Left lung (tissue), 14 donors: ENCODE measurements at places on chromosomes 13 and 19. TPM values are rescaled to one million over a fixed set of nuclear protein-coding genes. Genes with fewer than 3 reads are reported as not detected.

Gene RGL3
- polyA plus RNA-seq: 57.3 TPM

Gene CGB3
- polyA plus RNA-seq: not detected

Gene PDE4A
- 7.5 TPM for polyA plus RNA-seq

Gene RFC3
- polyA plus RNA-seq: 27.3 TPM

Gene SHANK1
- polyA plus RNA-seq: 7.5 TPM

Gene ATCAY
- 0.17 TPM for polyA plus RNA-seq

Gene PROZ
- 0.55 TPM for polyA plus RNA-seq

Gene TSSK6
- 1.2 TPM for polyA plus RNA-seq

DNA sequence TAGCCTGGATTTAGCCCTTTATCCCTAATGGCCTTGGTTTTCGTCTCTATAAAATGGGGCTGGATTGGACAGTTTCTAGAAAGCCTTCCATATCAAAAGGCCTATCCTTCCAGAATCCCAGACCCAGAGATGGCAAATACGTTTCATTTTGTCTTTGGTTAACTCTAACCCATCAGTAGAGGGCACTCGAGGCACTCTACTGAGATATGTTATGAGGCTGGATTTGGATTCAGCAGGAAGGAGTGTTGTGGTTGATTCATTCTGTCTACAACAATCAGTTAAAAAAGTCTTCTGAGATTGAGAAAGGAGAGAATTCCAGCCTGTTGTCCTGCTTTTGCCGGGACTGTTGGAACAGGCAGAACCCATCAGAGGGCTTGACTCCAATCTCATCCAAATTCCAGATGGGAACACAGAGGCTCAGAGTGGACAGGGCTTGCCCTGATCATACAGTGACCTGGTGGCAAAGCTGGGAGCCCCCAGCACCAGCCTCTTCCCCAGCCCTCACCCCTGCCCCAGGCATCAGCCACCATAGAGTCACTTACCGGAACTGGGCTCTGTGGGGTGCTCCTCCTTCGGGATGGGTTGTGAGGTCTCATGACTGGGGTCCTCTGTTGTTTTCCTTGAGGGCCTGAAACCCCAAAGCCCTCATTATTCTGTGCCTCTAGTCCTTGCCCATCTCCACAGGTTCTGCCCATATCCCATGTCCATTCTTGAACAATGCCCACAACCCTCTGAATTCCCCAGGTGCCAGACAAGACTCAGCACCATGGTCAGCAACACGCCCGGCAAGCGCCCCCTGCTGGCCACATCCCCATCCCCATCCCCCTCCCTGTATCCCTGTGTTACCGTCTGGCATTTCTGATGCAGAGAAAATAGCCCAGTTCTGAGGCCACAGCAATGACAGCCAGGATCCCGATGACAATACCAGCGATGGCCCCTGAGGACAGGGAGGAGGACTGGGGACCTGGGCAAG lies 12.3 kb upstream of the ZNF180 start:
- no peak for DNase-seq
- H3K27ac ChIP-seq: no peak overlapping the region
- no peaks in the 10 kb centered on the region for H3K4me1 ChIP-seq
- peaks cover 26% of the 10 kb centered on the region for H3K27me3 ChIP-seq
- H3K4me3 ChIP-seq: no peak overlapping the region

DNA sequence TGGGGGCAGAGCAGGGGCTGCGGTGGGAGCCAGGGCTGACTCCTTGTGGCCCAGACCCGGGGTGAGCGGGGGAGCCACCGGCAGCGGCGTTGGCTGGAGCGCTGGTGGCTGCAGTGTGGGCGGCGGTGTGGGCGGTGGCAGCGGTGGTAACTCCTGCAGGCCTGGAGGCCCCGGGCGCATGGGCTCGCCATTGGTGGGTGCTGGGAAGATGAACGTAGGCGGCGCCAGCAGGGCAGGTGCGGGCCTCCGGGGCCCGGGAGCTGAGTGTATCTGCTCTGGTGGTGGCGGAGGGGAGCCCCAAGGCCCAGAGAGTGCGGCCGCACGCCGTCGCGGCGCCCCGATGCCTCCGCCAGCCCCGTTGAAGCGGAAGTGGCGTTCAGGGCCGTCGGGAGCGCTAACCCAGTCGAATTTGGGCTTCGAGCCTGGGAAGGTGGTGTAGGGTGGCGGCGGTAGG lies 2.0 kb downstream of the GGN start:
- DNase-seq: no peak
- no peaks in the 10 kb centered on the region for H3K27me3 ChIP-seq
- no peak overlapping the region for H3K27ac ChIP-seq
- no peaks in the 10 kb centered on the region for H3K36me3 ChIP-seq
- H3K4me3 ChIP-seq: no peak overlapping the region

DNA sequence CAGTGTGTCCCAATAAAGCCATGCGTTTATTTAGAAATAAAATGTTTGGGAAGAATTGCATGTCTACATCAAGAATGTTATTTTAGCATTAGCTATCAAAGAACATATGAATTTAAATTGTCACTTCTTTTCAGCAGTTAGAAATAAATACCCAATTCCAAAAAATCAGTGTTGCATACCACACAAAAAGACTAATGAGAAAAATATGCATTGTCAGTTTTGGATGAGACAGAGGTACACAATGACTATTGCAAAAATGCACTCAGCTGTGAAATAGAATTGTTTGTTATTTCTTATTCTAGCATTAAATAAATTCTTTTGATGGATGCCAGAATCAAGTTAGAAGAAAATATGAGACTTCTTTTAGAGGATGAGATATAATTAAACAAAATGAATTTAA lies 833.9 kb downstream of the SLITRK1 start:
- no peaks in the 10 kb centered on the region for H3K36me3 ChIP-seq
- no peak overlapping the region for H3K4me3 ChIP-seq
- DNase-seq: no peak
- H3K27me3 ChIP-seq: no peaks in the 10 kb centered on the region
- no peak overlapping the region for H3K27ac ChIP-seq
- H3K4me1 ChIP-seq: no peaks in the 10 kb centered on the region

- no peaks in the 10 kb centered on the region for H3K36me3 ChIP-seq
- no peak for DNase-seq
- H3K27ac ChIP-seq: no peak overlapping the region
- peaks cover 8% of the 10 kb centered on the region for H3K4me1 ChIP-seq
- no peaks in the 10 kb centered on the region for H3K27me3 ChIP-seq
These were observed 49.5 kb downstream of the CRYL1 start for GRCh38 chr13:20475927-20476691.

DNA sequence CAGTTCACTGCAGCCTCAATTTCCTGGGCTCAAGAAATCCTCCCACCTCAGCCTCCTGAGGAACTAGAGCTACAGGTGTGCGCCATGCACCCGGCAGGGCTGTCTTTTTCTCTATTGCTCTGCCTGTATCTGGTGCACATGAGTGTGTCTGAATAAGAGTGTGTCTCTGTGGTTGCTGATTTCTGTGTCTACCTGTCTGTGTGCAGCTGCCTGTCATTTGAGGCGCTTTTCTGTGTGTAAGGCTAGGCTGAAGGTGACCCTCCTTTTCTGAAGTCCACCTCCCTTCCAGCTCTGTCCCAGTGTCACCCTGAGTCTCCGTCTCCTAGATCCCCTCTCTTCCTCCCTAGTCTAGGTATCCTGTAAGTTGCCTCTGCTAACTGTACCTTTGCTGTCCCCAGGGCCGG lies 1.5 kb upstream of the PRR12 start:
- peaks cover 7% of the 10 kb centered on the region for H3K36me3 ChIP-seq
- peaks cover 23% of the 10 kb centered on the region for H3K4me1 ChIP-seq
- H3K4me3 ChIP-seq: peak overlapping the region; percentile 87
- DNase-seq: no peak
- no peaks in the 10 kb centered on the region for H3K27me3 ChIP-seq

- no peak for DNase-seq
- H3K27ac ChIP-seq: no peak overlapping the region
- no peak overlapping the region for H3K4me3 ChIP-seq
- H3K27me3 ChIP-seq: peaks cover 74% of the 10 kb centered on the region
- H3K36me3 ChIP-seq: no peaks in the 10 kb centered on the region
These were observed 2.8 kb upstream of the CEACAM5 start for GRCh38 chr19:41705393-41706174.

DNA sequence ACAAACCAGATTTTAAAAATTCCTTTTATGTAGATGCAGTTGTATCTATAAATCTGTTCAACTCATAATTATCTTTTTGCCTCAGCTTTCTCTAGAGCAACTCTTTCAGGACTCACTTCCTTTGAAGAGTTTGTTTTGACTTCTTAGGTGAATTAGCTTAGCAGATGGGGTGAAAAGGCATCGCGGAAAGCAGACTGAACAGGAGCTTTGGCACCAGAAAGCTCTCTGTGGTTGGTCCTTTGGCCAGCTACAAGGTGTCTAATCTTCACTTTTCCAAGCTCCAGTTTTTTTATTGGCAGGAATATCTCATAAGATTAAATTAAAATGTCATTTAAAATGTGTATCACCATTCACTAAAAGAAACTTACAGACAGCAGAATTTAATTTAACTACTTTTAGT lies 60.6 kb upstream of the KLF12 start:
- H3K27ac ChIP-seq: no peak overlapping the region
- no peak overlapping the region for H3K4me3 ChIP-seq
- H3K4me1 ChIP-seq: no peaks in the 10 kb centered on the region
- DNase-seq: no peak
- no peaks in the 10 kb centered on the region for H3K36me3 ChIP-seq
- H3K27me3 ChIP-seq: no peaks in the 10 kb centered on the region

- peak overlapping the region; percentile 53 for H3K4me3 ChIP-seq
- DNase-seq: no peak
- peaks cover 15% of the 10 kb centered on the region for H3K4me1 ChIP-seq
- H3K27ac ChIP-seq: peak overlapping the region; percentile 91
- peaks cover 32% of the 10 kb centered on the region for H3K36me3 ChIP-seq
These were observed 587 bp upstream of the ZNF383 start for GRCh38 chr19:37217480-37217774.

GRCh38 chr13:36302289-36302688 lies 4.7 kb upstream of the CCDC169 start:
- no peaks in the 10 kb centered on the region for H3K4me1 ChIP-seq
- no peak overlapping the region for H3K4me3 ChIP-seq
- H3K36me3 ChIP-seq: peaks cover 20% of the 10 kb centered on the region

- peaks cover 38% of the 10 kb centered on the region for H3K27me3 ChIP-seq
- no peak overlapping the region for H3K4me3 ChIP-seq
- H3K36me3 ChIP-seq: no peaks in the 10 kb centered on the region
- no peak for DNase-seq
- no peak overlapping the region for H3K27ac ChIP-seq
These were observed 4.1 kb downstream of the ATP8A2 start for GRCh38 chr13:25375727-25376358.

GRCh38 chr13:50026788-50027473 lies 11.7 kb downstream of the KCNRG start:
- DNase-seq: no peak
- H3K27ac ChIP-seq: no peak overlapping the region
- no peak overlapping the region for H3K4me3 ChIP-seq
- no peaks in the 10 kb centered on the region for H3K36me3 ChIP-seq

DNA sequence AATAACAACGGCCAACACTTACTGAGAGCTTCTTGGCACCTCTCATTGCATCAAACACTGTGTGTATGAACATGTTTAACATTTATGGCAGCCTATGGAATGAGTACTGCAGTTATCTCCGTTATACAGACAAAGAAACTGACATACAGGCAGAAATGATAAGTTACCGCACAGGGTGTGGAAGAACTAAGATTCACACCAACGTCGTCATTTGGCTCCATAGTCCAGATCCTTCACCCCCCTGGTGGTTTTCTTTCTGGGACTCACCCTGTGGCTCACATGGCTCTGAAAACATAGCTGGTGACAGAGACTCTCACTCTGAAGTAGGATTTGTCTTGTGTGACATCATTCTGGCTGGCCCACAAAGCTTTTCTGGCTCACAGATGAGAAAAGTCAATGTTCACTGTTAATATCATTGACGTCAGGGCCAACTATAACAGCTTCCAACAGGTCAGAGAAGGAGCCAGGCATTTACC lies 230.1 kb downstream of the DLEU7 start:
- no peak overlapping the region for H3K4me3 ChIP-seq
- H3K27me3 ChIP-seq: no peaks in the 10 kb centered on the region
- no peak overlapping the region for H3K27ac ChIP-seq
- H3K4me1 ChIP-seq: no peaks in the 10 kb centered on the region

DNA sequence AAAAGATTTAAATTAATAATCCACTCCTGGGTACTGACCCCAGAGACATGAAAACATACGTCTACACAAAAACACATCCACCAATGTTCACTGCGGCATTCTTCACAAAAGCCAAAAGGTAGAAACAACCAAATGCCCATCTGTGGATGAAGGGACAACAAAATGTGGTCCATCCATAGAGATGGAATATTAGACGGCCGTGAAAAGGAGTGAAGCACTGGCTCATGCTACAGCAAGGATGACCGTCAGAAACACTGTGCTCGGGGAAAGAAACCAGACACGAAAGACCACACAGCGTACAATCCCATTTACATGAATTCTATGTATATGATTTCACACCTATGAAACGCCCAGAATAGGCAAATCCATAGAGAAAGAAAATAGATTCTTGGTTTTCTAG lies 6.1 kb downstream of the RDH13 start:
- no peaks in the 10 kb centered on the region for H3K36me3 ChIP-seq
- no peak overlapping the region for H3K27ac ChIP-seq
- H3K27me3 ChIP-seq: no peaks in the 10 kb centered on the region
- H3K4me1 ChIP-seq: no peaks in the 10 kb centered on the region

DNA sequence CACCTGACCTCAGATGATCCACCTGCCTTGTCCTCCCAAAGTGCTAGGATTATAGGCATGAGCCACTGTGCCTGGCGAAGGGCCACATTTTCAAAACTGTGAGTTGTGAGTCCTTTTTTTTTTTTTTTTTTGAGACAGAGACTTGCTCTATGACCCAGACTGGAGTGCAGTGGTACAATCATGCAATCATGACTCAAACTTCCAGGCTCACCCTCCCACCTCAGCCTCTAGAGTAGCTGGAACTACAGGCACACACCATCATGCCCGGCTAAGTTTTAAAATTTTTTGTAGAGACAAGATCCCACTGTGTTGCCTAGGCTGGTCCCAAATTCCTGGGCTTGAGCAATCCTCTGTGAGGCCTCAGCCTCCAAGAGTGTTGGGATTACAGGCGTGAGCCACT lies 3.8 kb upstream of the MYPOP start:
- H3K36me3 ChIP-seq: no peaks in the 10 kb centered on the region
- H3K4me3 ChIP-seq: no peak overlapping the region
- H3K27ac ChIP-seq: no peak overlapping the region
- no peak for DNase-seq
- peaks cover 6% of the 10 kb centered on the region for H3K4me1 ChIP-seq
- H3K27me3 ChIP-seq: peaks cover 6% of the 10 kb centered on the region

- peak overlapping the region; percentile 35 for H3K27ac ChIP-seq
- peak; percentile 44 for DNase-seq
- no peaks in the 10 kb centered on the region for H3K27me3 ChIP-seq
- H3K36me3 ChIP-seq: no peaks in the 10 kb centered on the region
- no peak overlapping the region for H3K4me3 ChIP-seq
- peaks cover 16% of the 10 kb centered on the region for H3K4me1 ChIP-seq
These were observed 9.9 kb upstream of the RCBTB2 start for GRCh38 chr13:48542581-48543341.

GRCh38 chr19:45218426-45218825 lies 26.8 kb downstream of the EXOC3L2 start:
- H3K27me3 ChIP-seq: peaks cover 37% of the 10 kb centered on the region
- H3K36me3 ChIP-seq: no peaks in the 10 kb centered on the region
- H3K4me3 ChIP-seq: no peak overlapping the region

GRCh38 chr13:113538689-113539058 lies 45.9 kb upstream of the TFDP1 start:
- no peaks in the 10 kb centered on the region for H3K4me1 ChIP-seq
- no peak overlapping the region for H3K4me3 ChIP-seq
- H3K36me3 ChIP-seq: no peaks in the 10 kb centered on the region
- no peak for DNase-seq
- H3K27ac ChIP-seq: no peak overlapping the region
- no peaks in the 10 kb centered on the region for H3K27me3 ChIP-seq

- no peak overlapping the region for H3K4me3 ChIP-seq
- H3K27me3 ChIP-seq: no peaks in the 10 kb centered on the region
- no peak overlapping the region for H3K27ac ChIP-seq
- H3K4me1 ChIP-seq: peaks cover 4% of the 10 kb centered on the region
- no peaks in the 10 kb centered on the region for H3K36me3 ChIP-seq
These were observed 379.9 kb downstream of the LIG4 start for GRCh38 chr13:107835339-107836018.
